Neuronal stem cell (in vitro differentiated cells): ENCODE measurements at places on chromosomes 5 and 9.
A peak's percentile ranks its signal among the peaks of the same experiment; 100 is the strongest.

- no peak for DNase-seq
Measured at GRCh38 chr5:5645891-5646290, 223.4 kb downstream of the ICE1 start.

DNA sequence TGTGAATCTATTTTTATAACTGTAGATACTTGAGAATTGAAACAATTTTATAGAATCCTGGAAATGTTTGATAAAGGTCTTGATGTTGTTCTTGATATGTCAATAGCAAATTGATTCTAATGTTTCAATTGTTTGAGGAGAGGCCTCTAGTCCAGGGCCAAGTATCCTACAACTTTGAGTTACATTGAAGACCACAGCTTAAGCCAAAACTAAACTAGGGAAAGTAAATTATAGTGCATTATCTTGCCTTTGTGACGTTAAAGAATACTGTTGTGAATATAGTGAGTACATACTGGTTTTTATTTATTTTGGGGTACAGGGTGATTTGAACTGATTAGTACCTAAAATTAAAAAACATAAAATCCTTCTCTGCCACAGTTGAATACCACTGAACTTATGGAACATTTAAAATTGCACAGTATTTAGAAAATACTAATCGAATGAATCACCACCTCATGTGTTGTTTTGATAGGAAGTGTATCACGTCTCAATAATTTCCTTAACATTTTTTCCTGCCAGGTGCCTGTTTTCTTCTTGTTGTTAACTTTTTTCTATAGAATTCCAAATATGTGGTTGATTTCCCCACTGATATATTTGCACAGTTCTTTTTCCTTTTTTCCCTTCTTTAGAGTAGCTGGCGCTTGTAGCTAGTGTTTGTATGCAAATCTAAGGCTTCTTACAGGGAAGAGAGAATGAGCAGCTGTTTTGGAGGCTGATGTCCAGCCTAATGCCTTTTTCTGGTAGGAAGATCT is 12.5 kb downstream of the ARHGEF28 start:
- DNase-seq = no peak

- DNase-seq = no peak
Measured at GRCh38 chr5:27241564-27242257, 203.3 kb upstream of the CDH9 start.

GRCh38 chr9:92715488-92716231 is 45.7 kb upstream of the IPPK start:
- no peak for DNase-seq

- DNase-seq = no peak
Measured at GRCh38 chr5:174799121-174799520, 74.7 kb downstream of the MSX2 start.

- no peak for DNase-seq
Measured at GRCh38 chr5:172959824-172960799, 888 bp downstream of the RPL26L1 start.

- no peak for DNase-seq
Measured at GRCh38 chr5:117072439-117072838, 497.8 kb upstream of the SEMA6A start.

GRCh38 chr5:98753507-98753906 is 20.0 kb upstream of the RGMB start:
- DNase-seq = no peak

DNA sequence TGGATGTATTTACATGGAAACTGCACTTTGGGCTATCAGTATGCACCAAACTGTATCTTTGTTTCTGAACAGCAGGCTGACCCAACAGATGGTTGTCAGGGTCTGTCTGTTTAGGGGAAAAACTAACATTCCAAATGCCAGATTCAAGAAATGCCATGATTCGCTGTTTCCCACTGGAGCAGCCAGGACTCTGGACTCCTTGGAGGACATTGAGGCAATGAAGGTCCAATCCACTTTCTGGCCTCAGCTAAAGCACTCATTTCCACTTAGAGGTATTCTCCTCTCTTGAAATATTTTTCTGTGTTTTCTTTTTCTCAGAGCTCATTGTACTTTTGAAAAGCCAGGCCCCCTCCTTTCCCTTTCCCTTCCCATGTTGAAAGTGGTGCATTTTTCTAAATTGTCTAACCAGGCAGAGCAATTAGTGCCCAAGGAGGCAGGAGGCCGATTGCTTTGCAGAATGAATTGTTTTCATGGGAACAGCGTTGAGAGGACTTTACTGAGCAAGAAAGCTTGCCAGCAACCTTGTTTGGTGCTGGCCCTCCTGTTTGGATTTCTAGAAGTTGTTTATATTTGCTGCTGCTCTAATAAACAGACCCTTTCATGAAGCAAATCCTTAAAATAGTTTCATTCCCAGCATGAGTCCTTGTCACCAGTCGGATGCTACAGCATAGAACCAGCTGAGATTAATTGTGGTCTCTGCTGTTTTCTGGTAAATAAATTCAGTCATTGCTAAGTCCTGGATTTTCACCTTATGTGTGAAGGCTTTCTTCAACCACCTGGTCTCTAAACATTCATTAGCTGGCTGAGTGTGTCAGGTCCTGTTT is 132.8 kb upstream of the TAF11L2 start:
- DNase-seq = peak; percentile 42

GRCh38 chr5:7018198-7018597 is 305.0 kb downstream of the TENT4A start:
- DNase-seq = no peak
